ENCODE measurements at places on chromosomes 4 and X. TPM values are rescaled to one million over a fixed set of nuclear protein-coding genes. Genes with fewer than 3 reads are reported as not detected.

FAM156B gene
- polyA plus RNA-seq = 44.0 TPM

- no peak for DNase-seq
Observed at GRCh38 chr4:40612283-40612682, 17.4 kb downstream of the RBM47 start.

DNA sequence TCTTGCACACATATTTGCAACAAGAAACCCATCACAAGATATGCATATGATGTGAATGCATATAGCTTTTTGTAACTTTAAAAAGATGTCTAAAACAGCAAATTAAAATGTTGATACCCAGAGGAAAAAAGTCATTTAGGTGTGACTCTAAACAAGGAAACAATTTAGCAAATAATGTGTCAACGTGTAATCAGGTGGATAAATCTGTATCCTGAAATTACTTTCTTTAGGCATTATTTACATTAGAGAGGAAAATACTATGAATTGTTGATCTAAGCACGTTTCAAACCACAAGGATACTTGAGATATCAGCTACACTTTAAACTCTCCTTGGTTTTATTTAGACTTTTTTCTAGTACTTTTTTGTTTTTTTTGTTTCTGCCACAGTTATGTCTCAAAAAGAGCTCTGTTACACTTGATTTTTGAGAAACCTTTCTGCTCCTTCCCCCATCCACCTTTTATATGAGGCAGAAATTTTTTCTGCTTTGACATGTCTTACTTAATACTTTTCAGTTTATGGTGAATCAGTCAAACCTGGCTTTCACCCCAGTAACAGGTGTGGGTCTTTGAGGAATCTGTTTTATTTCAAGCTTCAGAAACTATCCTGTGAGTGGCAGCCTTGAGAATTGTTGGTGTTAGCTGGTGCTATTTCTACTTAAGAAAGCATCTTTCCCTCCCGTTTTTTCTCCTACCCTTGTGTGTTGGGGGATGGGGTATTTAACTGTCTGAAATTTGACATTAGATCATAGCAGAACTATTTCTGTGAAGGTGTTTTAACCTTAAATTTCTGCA is 1.9 kb downstream of the NPNT start:
- DNase-seq = no peak

GRCh38 chr4:3083732-3084131 is 9.3 kb downstream of the HTT start:
- no peak for DNase-seq

SRPK3 gene
- polyA plus RNA-seq = 0.70 TPM

DNA sequence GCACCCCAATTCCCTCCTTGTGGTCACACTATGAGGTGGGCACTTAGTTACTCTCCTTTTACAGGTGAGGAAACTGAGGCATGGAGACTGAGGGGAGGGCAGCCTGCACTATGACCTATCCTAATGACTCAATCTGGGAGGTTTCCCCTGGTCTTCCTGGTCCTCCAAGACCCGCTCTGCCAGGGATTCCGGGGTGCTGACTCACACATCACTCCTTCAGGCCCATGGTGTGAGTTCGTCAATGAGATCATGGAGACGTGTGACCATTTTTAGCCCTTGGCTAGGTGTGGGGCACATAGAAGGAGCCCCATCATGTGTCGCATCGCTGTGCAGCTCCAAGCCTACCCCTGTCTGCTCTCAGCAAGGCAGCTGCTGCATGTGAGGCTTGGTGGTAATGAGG is 32.4 kb upstream of the BCOR start:
- DNase-seq = peak; percentile 70

- no peak for DNase-seq
Observed at GRCh38 chr4:17085416-17085815, 187.0 kb upstream of the LDB2 start.

DNA sequence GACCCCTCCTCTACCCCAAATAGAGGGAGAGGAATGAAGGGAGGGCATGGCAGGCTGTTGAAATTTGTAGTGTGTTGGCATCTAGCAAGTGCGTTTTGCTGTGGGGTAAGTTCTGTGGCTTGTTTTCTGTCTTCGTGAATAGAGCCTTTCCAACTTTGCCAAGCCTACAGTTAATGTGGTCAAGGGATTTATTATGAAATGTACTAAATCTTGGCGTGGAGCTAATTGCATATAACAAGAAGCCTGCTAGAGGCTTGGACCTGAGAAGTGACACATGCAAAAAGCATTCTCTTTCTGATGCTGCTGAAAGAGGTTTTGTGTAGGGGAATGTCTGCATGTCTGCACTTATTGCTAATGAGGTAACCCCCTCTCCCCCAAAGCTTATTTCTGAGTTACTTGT is 132.2 kb downstream of the BMPR1B start:
- peak; percentile 73 for DNase-seq

UCP1 gene
- polyA plus RNA-seq = not detected

All from IMR-90 (cell line).